ENCODE measurements at places on chromosomes 12 and 14.

DNA sequence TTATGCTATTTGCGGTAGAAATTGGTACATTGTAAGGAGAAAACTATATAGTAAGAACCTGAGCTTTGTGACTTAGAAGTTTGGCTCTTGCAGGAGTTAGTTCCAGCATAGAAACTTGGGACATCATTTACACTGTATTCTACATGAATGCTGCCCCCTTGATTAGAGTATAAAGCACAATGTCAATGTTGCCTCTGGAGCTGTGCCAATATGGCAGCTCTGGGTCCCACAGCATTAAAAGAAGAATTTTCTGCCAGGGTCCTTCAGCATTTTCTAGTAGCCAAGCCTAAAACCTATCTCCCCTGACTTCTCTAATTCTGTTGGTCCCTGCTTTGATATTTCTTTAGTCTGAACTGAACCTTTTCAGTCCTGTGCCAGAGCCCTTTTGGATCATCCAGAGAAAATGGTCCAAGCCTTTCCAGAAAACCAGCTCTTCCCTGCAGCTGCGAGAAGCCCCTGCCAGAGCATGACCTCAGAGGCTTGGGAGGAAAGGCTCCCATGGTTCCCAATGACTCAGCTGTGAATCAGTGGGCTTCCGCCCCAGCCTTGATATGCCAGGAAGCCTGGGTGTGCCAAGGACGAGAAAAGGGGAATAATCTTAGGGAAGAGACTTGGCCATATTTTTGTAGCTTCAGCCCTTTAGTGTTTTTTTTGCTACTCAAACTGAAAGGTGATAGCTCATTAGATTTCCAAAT, 43.2 kb downstream of the PLEKHG7 start:
- no peak for DNase-seq

GRCh38 chr12:69998922-69999321, 173.9 kb downstream of the MYRFL start:
- DNase-seq: no peak

GRCh38 chr12:120089796-120090195, 26.8 kb downstream of the RAB35 start:
- no peak for DNase-seq

DNA sequence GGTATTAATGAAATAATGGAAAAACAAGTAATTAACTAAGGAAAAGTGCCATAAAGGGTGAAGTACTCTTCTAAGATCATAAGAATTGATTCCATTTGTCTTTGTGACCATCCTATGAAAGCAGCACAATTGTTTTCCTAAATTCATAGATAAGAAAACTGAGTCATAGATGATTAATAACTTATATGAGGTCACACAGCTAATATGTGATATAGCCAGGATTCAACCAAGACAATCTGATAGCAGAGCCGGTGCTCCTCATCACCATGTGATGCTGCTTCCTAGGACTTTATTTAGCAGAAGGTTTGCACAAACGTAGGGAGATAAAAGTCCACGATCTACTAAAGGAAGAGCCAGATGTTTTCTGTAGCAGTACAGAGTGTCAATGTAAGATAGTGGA, 181.5 kb upstream of the SYT1 start:
- no peak for DNase-seq

- no peak for DNase-seq
Measured at GRCh38 chr14:33457021-33457420, 493.9 kb downstream of the EGLN3 start.

DNA sequence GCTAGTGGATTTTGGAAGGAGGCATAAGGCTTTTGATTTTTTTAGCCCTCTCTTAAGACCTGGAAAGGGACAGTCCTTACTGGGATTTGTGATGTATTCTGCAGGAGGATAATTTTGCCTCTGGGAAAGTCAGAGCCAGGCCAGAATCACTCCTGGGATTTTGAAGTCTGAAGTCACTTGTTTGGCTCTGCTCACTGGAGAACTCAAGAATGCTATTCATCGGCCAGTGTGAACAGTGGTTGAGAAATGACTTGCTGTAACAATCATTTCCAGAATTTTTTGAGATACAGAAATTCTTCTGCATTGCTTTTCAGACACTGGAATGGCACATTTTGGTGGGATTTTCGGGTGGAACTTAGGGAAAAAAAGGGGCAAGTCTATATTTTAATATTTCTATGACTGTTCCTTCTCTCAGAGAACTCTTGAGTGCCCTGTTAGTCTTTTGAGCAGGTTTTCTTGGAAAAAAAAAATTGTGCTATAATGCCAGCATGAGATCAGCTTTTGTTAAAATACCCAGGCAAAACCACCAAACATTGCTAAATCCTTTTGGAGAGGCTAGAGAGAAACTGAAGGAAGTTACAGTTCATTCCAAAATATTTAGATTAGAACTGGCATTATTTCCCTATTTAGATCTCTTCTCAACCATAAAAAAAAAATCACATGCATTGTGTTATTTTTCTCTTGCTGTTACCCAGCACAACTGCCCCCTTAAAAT, 26.1 kb upstream of the BHLHE41 start:
- no peak for DNase-seq

DNA sequence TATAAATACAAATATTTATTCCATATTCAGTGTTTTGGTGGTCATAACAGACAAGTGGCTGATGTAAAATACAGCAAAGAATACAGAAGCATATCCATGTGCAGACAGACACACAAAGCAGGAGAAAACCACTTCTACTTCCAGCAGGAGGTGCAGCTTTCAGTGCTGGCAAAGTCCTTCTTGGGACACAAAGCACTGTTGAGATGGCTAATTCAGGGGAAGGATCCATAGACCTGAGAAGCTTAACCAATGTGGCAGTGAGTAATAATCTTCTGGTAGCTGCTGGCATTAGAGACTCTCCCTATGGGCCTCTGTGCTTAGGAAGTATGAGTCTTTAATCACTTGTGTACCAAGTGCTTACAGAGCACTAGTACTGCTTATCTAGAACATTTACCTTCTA, 26.8 kb downstream of the AMN1 start:
- no peak for DNase-seq

DNA sequence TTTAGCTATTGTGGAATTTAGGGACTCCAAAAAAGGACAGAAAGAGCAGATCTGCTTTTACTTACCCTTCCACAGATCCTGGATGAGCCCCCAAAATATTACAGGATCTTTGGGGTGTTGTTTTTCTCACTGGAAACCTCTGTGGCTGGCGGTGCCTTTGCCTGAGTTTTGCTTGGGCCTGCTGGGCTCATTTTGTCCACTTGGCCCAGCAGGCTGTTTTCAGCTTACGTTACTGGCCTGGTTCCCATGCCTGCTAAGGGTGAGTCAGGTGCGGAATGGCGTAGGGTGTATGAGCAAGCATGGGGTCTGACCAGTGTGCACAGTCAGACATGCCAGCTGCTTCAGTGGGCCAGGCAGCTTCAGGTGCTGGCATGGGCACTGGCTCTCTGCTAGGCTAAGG, 45.8 kb downstream of the HSD17B6 start:
- DNase-seq: no peak

- no peak for DNase-seq
Measured at GRCh38 chr14:49106741-49107667, 479.2 kb downstream of the RPS29 start.

DNA sequence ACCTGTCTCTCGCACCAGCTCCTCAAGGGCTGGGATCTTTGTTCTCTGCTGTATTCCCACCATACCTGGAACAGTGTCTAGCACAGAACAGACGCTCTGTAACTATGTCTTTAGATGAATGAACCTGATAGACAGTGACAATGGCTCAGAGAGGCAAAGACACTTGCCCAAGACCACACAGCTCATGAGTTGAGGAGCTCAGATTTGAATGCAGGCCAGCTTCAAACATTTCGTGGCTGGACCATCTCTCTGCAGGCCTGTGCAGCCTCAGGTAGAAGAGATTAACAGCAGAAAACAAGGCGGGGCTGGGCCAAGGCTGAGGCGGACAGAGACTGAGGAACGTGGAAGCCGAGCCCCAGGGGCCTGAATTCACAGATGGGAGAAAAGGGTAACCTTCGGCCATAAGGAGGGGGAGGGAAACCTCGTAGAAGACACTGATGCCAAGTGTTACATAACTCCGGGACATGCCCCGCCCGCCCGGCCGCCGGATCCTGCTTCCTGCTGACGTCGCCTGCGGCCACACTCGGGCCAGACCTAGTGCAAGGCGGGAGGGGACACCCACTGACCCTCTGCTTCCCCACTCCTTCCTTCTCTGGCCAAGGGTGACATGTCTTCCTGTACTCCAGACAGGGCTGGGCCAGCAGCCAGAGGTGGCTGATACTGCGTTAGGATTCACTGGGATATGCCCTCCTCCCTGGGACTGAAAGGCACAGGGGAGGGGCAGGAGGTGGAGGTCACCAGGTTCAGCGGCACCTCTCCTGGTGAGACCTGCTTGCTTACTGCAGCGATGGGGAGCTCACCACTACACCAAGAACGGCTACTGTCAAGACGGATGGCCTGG, 86.8 kb downstream of the RFLNA start:
- DNase-seq: no peak

DNA sequence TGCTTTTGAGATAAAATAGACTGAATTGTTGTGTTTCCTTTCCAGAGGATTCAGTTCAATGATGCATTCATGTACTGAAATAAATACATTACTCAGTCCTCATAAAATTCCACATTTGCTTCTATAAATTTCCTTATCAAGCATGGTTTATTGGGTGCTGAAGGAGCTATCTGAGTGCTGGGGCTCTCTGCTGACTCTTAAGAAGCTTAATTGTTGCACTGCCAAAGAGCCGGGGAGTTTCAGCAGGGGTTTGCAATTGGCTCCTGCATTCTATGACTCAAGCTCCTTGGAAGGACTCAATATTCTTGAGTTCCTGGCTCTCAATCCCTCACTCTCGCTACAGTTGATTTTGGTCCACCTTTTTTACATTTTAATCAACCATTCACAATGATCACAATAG, 69.8 kb upstream of the PYGL start:
- no peak for DNase-seq

DNA sequence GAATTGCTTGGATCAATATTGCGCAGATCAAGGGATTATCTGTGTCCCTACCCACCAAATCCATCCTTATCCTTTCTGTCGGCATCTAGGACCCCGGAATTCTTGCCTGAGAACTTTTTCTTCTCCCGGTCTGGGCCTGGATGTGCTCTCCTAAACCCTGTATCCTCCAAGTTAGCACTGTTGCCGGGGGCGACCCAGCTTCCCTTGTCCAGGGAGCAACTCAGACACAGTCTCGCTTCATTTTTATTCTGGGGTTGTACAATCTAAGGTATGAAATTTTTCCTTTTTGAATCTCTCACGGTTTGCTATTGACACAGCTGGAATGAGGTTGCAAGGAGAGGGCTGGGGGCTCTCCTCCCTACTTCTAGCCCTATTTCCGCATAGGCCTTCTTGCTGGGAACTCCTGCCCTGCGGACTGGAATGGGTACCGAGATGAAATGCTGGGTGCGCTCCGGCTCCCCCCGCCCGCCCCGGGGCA, 403 bp upstream of the PNP start:
- DNase-seq: no peak

DNA sequence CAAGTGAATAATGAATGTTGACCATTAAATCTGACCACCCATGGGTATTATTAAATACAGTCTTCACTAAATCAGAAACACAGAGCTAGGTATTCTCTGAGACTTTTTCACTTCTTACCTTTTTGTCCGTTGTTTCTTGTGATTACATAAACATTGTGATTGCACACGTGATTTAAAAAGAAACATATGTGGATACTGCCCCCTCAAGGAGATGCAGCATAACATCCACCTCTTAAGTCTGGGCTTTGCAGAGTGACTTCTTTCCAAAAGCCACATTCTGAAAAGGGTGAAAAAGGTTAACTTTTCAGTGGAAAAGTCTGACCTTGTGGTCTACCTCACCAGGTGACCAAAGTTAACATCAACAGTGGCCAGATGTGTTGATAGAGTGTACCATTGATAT, 185.5 kb upstream of the FAR2 start:
- no peak for DNase-seq

DNA sequence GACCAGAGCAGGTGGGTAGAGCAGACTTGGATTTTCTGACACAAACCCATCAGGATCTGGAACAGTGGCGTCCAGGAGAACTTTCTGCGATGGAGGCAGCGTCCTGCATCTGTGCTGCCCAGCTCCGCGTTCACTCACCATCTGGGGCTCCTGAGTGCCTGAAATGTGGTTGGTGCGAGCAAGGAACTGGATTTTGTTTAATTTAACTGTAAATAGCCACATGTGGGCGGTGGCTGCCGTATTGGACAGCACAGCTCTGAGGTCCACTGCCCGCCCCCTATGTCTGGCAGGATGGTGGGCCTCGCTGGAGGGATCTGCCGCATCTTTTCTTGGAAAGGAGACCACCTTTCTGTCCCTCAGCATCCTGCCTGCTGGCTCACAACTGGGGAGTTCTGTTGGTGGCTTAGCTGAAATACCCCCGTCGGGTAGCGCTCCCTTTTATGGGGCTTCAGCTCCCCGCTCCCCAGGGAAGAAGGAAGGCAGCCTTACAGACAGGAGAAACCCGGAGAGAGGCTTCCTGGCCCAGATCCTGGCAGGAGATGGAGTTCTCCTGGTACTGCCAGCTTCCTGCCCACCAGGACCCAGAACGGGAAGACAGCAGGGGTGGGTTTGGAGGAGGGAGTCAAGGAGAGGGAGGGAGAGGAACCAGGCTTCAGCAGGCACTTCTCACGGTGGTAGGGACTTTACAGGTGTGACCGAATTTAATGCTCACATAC, 184.9 kb upstream of the PRMT8 start:
- no peak for DNase-seq

DNA sequence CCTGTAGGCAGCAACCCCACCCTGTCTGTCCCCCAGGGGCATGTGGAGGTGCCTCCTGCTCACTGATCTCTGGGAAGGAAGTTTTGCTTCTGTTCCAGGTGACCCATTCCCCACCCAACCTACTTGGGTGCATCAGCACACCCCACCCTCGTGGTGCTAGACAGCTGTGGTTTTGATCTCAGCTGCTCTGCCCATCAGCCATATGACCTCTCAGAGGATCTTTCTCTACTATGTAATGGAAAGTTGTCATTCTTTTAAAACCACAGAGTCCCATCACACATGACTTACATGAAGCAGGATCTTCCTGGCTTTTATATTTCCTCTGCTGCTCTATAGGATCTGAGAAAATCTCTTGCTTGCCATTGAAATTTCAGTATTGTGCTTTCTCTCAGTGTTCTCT, 13.5 kb upstream of the KRT82 start:
- DNase-seq: no peak

GRCh38 chr12:24954261-24954660, 5.4 kb upstream of the BCAT1 start:
- no peak for DNase-seq

DNA sequence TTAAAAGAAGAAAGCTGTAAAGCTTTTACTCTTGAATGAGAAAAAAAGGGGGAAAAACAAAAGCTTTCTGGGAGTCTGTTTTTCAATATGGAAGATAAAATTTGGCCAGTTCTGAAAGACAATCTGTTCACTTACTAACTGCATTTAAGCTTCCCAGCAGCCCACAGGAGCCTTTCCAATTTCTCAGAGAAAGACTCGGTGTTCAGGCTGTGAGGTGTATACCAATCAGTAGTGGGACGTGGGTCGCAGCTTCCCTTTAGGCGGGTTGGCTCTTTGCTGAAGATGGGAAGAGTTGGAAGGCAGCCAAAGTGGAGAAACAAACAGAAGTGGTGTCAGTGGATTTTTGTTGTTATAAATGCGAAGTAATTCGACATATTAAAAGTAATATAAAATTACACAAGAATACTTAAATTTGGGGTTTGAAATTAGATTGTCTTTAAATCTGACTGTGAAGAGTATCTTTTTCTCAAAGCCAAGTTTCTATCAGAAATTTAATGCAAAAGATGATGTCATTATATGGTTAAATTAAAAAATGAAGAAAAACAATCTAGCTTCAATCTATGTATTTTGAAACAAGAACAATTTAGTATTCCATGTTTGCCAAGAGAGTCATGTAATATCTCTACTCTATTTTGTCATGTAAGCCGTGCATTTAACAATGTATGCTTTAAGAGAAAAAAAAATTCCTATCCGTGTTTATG, 590.2 kb upstream of the ATXN7L3B start:
- no peak for DNase-seq

Measured in naive thymus-derived CD8-positive, alpha-beta T cell (primary cell).